ENCODE measurements at places on chromosomes 16 and 17.
A peak's percentile ranks its signal among the peaks of the same experiment; 100 is the strongest.

GRCh38 chr16:4917117-4917516 lies 19.8 kb downstream of the PPL start:
- no peak for DNase-seq

DNA sequence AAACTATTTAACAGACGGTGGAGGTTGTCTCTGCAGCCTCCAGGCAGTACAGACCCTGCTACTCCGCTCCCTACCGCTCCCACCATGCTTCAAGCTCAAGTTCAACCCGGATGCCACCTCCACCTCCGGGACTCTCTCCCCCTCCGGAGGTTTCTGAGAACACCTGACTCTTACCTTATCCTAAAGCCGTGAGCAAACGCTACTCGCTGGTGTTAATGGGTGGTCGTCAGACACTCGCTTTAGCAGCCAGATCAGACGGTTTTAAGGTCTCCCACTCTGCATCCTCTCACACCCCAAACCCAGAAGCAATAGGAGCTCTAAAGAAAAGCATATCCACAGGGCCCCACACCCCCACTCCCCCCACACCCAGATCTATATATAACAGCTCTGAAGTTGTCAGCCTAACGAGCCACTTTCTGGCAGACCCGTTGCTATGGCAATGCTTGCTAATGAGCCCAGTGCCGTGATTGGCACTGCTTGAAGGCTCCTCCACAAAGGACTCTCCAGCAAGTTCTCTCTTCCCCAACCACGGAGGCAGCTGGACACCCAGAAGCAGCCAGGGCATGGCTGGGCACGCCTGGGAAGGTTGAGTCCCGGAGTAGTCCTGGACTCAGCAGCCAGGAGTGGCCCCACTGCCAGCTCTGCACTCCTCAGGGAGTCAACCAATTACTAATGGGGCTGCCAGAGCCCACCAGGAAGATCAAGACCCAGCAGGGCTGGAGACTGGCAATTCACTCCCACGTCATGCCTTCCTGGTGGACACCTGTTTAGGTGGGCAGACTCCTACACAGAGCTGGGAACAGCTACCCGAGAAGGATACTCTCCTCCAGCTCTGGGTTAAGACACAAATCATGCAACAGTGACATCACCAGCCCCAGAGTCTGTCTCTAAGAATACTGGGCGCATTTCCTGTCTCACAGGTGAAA lies 121.2 kb upstream of the RCVRN start:
- DNase-seq = no peak

GRCh38 chr17:39700148-39700987 lies 504 bp downstream of the ERBB2 start:
- DNase-seq = no peak

DNA sequence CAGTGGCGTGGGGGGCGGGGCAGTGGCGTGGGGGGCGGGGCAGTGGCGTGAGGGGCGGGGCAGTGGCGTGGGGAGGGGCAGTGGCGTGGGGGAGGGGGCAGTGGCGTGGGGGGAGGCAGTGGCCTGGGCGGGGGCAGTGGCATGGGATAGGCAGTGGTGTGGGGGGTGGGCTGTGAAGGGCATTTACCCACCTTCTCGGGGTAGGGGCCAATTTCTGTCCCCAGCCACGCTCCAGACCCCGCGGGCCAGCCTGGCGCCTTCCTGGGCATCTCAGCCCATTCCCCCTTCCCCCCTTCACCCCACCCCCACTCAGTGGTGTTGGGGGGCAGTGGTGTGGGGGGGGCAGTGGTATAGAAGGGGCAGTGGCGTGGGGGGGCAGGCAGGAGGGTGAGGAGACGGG lies 92.7 kb downstream of the LITAF start:
- DNase-seq = no peak

DNA sequence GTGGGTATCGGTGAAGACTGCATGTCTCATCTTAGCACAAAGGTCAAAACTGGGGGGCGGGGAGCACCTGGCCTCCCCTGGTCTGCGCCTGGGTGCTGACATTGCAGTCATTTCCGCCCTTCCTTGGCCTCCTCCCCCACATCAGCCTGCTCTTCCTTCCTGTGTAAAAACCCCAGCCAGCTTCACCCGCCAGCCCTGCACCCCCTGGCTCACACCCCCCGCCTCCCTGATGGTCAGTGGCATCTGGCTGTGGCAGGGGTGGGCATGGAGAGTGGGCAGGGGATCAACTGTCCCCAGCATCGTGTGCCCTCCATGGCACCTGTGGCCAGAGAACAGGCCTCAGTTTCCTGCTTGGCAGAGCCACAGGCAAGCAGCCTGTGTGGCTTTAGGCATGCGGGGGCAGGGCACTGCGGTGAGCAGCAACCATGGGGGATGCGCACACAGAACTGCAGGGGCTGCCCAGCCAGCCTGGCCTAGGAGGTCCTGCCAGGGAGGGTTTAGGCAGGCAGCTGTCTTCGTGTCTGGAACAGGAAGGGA lies 26.5 kb upstream of the LASP1NB start:
- DNase-seq = peak; percentile 87

- peak; percentile 60 for DNase-seq
These were observed 5.7 kb downstream of the MATCAP1 start for GRCh38 chr16:67177743-67178699.

GRCh38 chr17:78219396-78220150 lies 5.5 kb downstream of the BIRC5 start:
- no peak for DNase-seq

DNA sequence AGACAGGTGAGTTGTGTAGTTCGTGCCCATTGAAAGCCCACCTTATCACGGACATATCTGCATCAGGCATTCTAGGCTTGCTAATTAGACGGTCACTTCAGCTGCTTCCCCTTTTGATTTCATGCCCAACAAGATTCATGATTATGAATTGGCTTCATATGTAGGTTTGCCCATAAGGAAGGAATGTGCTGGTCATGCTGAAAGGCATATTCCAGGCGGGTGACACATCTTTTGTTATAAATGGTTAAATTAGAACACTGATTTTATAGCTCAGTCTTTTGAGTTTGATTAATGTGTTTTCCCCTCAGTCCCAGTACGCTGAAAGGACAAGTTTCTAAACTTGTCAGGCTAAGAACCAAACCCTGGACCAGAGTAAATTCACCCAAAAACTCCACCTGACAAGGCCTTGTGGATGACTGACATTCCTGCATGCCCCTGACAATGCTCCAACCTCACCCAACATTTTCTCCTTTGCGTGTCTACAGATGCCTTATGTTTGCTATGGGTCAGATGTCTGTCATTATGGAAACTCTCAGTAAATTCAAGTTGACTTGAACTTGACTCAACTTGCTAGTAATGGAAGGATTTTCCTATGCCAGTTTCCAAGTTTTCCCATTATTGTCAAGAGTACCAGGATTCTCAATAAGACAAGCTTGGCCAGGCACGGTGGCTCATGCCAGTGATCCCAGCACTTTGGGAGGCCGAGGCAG lies 421.9 kb downstream of the PMP22 start:
- no peak for DNase-seq

DNA sequence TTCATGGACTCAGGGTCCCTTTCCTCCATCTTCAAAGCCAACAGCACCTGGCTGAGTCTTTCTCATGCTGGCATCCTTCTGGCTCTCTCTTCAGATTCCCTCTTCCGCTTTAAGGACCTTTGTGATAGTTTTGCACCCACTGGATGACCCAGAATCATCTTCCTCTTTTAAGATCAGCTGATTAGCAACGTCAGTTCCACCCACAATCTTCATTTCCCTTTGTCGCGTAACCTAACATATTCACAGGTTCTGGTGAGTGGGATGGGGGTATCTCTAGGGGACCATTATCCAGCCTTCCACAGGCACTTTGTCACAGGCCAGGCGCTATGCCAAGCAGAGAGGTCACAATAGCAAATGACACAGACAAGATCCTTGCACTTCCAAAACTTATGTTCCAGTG lies 593.8 kb downstream of the MAF start:
- DNase-seq = no peak

DNA sequence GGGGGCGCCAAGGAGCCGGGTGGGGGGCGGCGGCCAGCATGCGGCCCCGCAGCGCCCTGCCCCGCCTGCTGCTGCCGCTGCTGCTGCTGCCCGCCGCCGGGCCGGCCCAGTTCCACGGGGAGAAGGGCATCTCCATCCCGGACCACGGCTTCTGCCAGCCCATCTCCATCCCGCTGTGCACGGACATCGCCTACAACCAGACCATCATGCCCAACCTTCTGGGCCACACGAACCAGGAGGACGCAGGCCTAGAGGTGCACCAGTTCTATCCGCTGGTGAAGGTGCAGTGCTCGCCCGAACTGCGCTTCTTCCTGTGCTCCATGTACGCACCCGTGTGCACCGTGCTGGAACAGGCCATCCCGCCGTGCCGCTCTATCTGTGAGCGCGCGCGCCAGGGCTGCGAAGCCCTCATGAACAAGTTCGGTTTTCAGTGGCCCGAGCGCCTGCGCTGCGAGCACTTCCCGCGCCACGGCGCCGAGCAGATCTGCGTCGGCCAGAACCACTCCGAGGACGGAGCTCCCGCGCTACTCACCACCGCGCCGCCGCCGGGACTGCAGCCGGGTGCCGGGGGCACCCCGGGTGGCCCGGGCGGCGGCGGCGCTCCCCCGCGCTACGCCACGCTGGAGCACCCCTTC lies 484 bp downstream of the FZD2 start:
- no peak for DNase-seq

DNA sequence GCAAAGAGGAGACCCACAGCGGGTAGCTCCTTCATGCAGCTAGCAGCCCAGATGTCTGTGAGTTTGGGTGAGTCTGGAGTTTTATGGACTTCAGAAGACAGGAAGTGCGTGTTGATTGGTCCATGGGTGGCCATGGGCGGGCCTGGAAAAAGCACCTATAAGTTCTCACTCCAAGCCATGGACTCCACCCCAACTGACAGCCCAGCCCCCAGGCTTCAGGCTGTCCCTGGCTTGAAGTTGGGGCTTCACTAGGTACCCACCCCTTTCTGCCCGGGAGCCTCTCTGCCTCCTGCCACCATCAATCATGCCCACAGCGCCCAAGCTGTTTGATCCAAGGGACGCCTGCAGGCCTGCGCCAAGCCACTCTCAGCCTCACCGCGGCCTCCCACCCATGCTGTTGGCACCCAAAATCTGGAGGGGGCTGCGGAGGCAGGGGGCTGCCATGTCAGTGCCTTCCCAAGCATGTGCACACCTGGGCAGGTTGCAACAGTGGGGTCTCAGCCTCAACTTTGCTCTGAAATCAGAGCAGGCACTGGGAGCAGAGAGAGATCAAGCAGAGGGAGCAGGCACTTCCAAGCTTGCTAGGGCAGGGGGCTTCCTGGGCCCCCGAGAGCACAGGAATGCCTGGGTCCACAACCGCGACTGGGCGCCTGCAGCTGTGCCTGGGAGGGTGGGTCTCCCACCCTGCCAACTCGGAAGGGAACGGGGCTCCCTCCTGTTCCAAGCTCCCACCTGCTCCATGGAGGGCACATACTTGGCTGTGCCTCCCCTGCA lies 1503.7 kb downstream of the CDH11 start:
- no peak for DNase-seq

DNA sequence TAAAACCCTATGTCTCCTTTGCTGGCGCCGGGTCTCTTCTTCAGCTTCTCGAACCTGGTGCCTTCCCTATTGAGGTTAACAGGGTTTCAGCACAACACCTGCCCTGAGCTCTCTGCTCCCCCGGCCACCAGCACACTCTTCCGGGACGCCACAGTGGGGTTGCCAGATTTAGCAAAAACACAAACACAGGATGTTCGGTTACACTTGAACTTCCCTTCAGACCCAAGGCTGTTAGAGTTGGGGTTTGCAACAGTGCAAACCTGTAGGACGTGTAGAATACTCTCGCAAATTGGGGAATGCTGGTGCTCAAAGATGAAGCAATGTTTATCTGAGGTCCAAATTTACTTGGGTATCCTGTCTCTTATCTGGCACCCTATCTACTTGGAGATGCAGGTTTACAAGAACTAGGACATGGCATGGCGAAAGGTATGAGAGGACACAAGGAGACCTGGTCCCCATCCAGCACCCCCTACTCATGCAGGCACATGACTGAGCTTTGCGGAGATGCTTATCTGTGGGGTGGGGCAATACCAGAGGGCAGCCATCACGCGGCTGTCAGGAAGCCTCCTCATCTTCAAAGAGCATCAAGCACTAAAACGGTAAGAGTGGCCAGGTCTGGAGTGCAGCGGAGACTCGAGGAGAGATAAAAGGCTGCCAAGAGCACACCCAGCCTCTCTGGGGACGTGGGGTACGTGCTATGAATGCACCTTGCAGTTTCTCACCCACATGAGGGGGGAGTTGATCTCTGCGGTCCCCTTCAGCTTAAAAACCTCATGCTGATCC lies 52.8 kb downstream of the SDK2 start:
- DNase-seq = peak; percentile 12

DNA sequence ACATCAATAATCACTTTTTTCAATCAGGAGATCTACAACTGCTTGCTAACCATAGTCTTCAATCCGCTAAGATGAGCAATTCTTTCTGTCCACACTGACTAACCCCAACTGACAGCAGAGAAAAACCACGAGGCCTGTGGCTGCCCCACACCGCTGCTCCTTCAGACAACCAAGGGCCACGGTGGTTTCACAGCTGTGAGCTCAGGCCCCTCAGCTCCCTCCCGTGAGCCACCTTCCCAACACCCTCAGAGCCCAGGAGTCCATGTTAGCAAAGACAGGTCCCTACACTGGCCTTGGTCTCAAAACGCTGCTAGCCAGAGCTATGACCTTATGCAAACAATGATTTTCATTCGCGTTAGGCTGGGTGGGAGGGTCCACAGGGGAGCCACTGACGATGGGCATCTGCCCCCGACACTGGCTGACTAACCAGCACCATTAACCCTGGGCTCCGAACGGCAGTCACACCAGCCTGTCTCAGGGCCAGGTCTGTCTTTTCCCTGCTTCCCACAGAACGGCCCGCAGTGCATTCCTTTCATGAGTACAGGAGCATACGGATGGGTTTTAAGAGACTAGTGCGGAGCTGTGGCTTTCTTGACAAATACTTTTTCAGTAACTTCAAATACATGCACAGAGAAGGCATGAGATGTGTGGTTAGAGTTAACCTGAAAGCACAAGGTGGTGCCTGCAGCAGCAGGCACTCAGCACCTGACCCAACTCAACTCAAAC lies 67.3 kb downstream of the ANKRD11 start:
- DNase-seq = peak; percentile 63

GRCh38 chr17:50035421-50035879 lies 20.5 kb upstream of the ITGA3 start:
- no peak for DNase-seq

DNA sequence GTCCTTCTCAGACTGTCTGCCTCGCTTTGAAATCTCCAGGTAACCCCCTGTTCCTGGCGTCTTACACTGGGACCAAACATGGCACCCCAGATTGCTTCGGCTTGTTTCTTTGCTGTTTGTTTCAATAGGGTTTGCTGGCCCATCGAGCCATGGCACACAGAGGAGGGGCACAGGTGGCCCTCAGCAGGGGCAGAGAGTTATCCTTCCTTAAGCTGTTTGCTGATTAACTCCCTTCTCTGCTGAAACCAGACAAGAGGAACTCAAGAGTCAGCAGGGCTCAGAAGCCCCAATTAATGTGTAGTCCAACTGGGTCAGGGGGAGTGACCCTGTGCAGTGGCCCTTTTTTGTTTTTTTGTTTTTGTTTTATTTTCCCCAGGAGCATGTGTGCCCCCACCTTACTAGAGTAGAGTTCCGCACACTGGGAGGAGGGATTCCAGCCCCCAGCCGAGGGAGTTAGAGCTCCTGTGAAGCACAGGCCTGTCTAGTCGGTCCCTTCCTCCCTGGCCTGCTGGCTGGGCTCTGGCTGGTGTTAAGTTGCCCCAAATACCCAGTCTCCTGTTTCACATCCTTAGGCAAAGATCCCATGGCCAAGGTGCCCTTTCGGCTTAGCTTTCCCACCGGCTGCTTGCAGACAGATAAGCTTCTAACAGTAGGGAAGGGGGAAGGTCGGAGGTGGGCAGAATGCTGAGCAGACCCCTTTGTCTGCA lies 39.3 kb downstream of the YPEL2 start:
- no peak for DNase-seq

Data from stimulated activated naive CD4-positive, alpha-beta T cell treated with Interleukin-2 at 50 U/mL for 16 hours (primary cell).